ENCODE measurements at places on chromosomes 5 and 9. TPM values are rescaled to one million over a fixed set of nuclear protein-coding genes. Genes with fewer than 3 reads are reported as not detected.
A peak's percentile ranks its signal among the peaks of the same experiment; 100 is the strongest.

RNF208 gene
- polyA plus RNA-seq: not detected

ANKRD34B gene
- polyA plus RNA-seq: not detected

DMGDH gene
- not detected for polyA plus RNA-seq

PDE6A gene
- polyA plus RNA-seq: not detected

FKBP15 gene
- polyA plus RNA-seq: 2.8 TPM

DNA sequence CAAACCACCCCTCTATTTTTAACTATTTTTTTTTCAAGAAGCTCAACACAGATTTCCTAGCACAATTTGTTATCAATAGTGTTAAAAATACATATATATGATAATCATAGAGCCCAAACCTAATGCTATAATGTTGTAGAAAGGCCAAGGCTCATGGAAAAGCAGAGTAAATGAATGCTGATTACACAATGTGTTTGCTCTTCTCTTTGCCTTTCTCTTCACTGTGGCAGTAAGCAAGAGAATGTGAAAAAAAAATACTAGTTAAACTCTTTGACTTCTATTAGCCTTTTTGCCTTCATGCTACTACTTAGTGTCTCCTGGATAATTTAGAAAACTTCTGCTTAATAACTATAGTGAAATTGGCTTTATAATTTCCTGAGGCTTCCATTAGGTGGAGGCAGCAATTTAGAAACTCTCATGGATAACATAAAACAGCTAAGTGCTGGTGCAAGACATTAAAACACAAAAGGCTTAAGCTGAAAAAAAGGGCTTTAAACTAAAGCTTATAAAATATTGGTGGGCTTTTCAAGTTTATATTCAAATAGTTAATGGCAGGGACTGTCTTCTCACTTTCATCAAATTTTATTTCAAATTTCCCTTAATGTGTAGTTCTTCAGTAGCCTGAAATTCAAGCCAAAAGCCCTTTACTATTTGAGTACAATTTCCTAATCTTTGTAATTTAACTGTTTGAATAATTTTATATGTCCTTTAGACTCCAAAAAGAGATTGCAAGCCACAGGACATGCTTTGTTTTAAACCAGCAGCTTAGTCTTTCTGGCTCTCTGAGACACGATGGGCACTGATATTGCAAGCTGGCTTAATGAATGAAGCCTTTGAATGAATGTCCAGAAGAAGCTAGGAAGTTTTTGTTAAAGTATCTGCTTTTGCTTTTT, 2031.8 kb upstream of the CDH6 start:
- H3K4me1 ChIP-seq: no peaks in the 10 kb centered on the region
- H3K36me3 ChIP-seq: no peaks in the 10 kb centered on the region
- no peaks in the 10 kb centered on the region for H3K27me3 ChIP-seq
- no peak overlapping the region for H3K4me3 ChIP-seq
- H3K27ac ChIP-seq: no peak overlapping the region
- no peak for DNase-seq

- H3K27ac ChIP-seq: no peak overlapping the region
- no peak for DNase-seq
- H3K27me3 ChIP-seq: no peaks in the 10 kb centered on the region
- no peaks in the 10 kb centered on the region for H3K4me1 ChIP-seq
Observed at GRCh38 chr9:115341426-115341825, 223.5 kb upstream of the TNC start.

DNA sequence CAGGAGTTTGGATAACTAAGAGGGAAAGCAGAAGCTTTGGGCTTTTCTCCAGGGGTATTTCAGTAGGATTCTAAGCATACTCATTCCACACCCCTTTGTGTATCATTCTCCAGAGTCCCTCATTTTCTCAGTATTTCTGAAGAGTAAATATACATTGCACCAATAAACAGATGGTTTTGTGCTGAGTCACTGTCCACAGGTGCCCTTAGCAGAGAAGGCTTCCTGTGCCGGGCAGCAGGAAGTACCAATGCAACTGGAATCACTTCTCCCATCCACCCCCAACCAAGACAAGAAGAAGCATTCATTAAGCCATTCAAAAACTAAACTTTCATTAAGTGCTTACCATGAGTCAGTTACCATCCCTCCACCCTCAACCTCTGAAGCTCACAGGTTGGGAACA, 3.6 kb upstream of the CCNJL start:
- H3K4me1 ChIP-seq: peaks cover 17% of the 10 kb centered on the region
- no peak overlapping the region for H3K27ac ChIP-seq
- no peak for DNase-seq
- H3K27me3 ChIP-seq: peaks cover 4% of the 10 kb centered on the region

- H3K4me1 ChIP-seq: no peaks in the 10 kb centered on the region
- peaks cover 3% of the 10 kb centered on the region for H3K27me3 ChIP-seq
- H3K36me3 ChIP-seq: no peaks in the 10 kb centered on the region
- H3K4me3 ChIP-seq: no peak overlapping the region
- no peak for DNase-seq
- H3K27ac ChIP-seq: no peak overlapping the region
Observed at GRCh38 chr9:134918646-134919045, 934 bp upstream of the FCN1 start.

DNA sequence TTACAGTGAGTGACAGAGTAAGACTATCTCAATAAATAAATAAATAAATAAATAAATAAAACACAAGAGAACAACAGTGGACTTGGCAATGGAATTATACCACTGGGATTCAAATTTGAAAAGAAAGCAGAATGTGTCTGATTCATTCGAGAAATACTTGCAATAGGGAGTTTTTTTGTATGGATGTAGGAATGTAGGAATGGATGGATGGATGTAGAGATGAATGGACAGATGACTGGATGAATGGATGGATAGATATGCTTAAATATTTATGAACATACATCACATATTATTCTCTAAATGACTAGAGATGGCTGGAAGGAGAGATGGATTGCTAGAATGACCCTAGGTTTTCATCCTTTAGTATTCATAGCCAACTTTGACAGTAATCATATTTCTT, 22.0 kb upstream of the CEMIP2 start:
- H3K27ac ChIP-seq: no peak overlapping the region
- H3K4me1 ChIP-seq: peaks cover 40% of the 10 kb centered on the region
- peaks cover 8% of the 10 kb centered on the region for H3K36me3 ChIP-seq
- H3K27me3 ChIP-seq: peaks cover 5% of the 10 kb centered on the region
- no peak overlapping the region for H3K4me3 ChIP-seq

DNA sequence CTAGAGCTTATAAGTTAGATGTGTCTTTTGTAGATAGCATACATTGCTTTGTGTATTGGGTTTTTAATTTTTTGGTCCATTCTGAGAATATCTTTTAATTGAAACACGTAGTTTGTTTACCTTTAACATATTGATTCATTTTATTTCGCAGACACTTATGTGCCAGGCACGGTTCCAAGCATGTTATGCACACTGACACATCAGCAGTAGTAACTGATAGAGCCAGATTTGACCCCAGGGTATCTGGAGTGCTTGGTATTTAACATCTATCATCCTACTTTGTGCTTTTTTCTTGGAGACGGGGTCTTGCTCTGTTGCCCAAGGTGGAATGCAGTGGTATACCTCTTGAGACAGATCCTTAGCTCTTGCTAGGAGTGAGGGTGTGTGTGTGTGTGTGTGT, 71.9 kb downstream of the USP20 start:
- no peak overlapping the region for H3K4me3 ChIP-seq
- H3K4me1 ChIP-seq: peaks cover 33% of the 10 kb centered on the region
- no peak for DNase-seq
- H3K36me3 ChIP-seq: peaks cover 32% of the 10 kb centered on the region

- peaks cover 73% of the 10 kb centered on the region for H3K4me1 ChIP-seq
- no peak overlapping the region for H3K27ac ChIP-seq
- DNase-seq: no peak
- H3K4me3 ChIP-seq: no peak overlapping the region
- H3K36me3 ChIP-seq: peaks cover 8% of the 10 kb centered on the region
Observed at GRCh38 chr9:121282277-121283079, 14.5 kb downstream of the GSN start.

DNA sequence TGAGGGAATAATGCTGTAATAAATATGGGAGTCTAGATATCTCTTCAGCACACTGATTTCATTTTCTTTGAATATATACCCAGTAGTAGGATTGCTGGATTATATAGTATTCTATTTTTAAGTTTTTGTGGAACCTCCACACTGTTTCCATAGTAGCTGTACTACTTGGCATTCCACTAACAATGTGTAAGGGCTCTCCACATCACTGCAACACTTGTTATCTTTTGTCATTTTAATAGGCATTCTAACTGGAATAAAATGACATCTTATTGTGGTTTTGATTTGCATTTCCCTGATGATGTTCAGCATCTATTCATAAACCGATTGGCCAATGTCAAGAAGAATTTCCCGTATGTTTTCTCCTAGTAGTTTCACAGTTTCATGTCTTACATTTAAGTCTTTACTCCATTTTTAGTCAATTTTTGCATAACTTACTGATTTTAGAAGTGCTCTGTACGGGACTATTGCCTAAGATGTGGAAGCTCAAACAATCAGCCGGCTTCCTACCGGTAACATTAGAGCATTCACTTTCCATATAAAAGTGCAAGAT, 1078.8 kb downstream of the TAF11L14 start:
- H3K4me3 ChIP-seq: no peak overlapping the region
- no peaks in the 10 kb centered on the region for H3K27me3 ChIP-seq
- no peak for DNase-seq
- no peaks in the 10 kb centered on the region for H3K36me3 ChIP-seq
- no peak overlapping the region for H3K27ac ChIP-seq

DNA sequence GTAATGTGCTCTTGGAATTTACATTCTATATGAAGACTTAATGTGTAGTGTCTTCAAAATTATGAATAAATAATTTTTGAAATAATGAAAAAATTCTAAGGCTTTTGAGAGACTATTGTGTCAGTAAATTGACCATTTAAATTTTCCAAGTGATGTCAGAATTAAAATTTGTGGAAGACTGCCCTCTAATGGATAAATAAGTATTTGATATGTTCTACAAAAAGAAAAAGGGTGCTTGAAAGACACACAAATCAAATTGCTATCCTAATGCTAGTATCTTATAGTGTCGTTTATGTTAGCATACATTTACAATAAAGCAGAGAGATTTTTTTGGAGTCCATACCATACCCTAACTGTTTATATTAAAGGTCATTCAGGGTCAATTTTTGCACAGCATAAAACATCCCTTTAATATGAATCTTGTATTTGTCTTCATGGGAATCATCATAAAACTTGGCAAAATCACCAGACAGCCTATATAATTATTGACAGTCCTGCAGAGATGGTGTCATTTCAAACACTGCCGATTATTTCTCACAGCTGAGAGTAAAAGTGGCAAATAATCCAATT, 120.8 kb upstream of the SLC27A6 start:
- H3K27me3 ChIP-seq: peaks cover 3% of the 10 kb centered on the region
- no peaks in the 10 kb centered on the region for H3K36me3 ChIP-seq
- no peak overlapping the region for H3K27ac ChIP-seq

DNA sequence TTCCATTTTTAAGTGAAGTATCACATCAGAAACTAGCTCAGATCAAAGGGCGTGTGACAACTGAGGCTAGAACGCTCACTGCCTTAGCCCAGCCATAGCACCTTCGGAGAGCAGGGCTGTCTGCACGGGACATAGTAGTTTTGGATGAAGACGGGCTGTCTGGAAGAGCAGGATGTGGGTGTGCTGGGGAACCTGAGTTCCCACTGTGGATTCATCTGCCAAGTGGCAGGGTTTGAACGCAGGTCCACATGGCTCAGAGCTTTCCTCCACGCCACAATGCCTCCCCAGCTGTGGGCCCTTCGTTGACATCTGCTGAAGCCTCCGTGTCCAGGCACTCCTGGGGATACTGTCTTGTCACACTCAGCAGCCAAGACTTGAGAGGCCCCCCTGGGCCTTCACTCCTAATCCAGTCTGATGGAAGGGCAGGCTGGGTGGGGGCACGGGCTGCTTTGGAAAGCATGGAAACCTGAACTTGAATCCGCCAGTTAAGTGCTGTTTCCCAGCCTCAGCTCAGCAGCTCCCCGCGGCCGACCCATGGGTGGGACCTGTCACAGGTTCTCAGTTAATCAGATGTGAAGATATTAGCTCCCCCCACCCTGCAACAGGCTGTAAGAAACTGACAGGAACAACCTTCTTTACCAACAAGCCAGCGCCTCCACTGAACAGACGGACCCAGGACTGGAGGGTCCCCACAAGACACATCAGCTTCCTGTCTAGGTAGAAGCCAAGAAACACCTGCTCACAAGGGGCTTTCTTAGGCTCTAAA, 228.1 kb downstream of the FANCC start:
- H3K27me3 ChIP-seq: no peaks in the 10 kb centered on the region
- peak overlapping the region; percentile 61 for H3K27ac ChIP-seq
- H3K36me3 ChIP-seq: peaks cover 8% of the 10 kb centered on the region
- H3K4me3 ChIP-seq: no peak overlapping the region
- peaks cover 26% of the 10 kb centered on the region for H3K4me1 ChIP-seq

- no peak overlapping the region for H3K27ac ChIP-seq
- no peak overlapping the region for H3K4me3 ChIP-seq
Observed at GRCh38 chr5:111953351-111954127, 196.5 kb upstream of the NREP start.
